ENCODE measurements at places on chromosomes 6 and 20.

DNA sequence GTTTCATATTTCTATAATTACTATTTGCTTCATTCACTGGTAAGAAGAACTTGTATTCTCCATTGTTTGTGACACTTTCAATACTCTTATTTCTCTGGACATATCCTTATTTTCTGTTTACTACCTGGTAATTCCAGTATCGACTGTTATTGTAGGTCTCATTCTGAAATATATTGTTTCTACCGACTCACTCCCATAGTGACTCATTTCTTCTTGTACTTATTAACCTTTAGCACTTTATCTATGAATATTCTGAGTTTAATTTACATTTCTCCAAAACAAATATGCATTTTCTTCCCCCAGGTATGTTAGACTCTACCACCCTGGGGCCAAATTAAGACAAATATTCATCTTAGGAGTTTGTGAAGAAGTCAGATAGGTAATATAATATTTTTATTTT is 164.5 kb upstream of the BTBD3 start:
- DNase-seq = peak; percentile 10

DNA sequence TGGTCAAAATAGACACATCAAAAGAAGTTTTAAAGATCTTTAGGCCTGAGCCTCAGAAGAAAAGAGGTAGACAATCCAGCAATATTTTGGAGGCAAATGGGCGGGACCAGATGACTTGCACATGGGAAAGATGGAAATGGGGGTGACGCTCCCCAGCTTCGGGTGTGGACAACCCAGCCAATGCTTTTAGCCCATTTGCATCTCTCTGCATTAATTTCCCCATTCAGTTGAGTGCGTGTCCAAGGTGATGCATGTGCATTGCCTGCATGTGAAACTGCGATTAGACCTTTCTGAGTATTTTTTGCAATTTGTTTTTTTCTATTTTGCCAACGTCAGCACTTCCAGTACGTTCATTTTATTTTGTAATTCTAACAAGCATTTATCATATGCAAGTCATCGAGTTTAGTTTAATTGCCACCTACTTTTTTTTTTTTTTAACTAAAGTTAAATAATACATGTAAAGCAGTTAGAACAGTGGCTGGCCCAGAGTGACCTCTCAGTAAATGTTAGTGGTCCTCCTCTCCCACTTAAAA is 24.2 kb downstream of the PDRG1 start:
- DNase-seq = no peak

DNA sequence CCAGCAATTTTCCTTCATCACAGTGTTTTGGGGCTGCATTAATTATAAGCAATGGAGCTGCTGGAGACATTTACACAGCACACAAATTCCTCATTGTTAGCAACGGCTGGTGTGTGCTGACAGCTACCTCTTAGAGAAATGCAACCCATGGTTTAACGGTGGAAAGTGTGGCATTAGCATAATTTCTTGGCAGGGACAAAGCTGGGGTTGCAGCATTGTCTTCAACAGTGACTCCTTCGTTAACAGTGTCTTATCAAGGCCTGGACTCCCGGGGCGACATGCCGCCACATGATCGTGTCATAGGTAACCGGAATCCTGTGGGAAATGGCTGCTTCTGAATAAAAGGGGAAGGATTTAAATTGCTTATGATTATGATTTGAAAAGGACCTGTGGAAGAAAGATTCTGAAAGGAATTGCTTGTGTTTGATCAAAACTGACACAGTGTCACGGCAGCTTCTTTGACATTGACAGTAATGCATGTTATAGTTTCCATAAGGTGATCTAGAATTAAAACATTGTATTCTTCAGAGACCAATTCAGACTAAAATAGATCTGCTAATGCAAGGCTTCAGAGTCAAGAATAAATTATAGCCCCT is 128.0 kb downstream of the UST start:
- no peak for DNase-seq

DNA sequence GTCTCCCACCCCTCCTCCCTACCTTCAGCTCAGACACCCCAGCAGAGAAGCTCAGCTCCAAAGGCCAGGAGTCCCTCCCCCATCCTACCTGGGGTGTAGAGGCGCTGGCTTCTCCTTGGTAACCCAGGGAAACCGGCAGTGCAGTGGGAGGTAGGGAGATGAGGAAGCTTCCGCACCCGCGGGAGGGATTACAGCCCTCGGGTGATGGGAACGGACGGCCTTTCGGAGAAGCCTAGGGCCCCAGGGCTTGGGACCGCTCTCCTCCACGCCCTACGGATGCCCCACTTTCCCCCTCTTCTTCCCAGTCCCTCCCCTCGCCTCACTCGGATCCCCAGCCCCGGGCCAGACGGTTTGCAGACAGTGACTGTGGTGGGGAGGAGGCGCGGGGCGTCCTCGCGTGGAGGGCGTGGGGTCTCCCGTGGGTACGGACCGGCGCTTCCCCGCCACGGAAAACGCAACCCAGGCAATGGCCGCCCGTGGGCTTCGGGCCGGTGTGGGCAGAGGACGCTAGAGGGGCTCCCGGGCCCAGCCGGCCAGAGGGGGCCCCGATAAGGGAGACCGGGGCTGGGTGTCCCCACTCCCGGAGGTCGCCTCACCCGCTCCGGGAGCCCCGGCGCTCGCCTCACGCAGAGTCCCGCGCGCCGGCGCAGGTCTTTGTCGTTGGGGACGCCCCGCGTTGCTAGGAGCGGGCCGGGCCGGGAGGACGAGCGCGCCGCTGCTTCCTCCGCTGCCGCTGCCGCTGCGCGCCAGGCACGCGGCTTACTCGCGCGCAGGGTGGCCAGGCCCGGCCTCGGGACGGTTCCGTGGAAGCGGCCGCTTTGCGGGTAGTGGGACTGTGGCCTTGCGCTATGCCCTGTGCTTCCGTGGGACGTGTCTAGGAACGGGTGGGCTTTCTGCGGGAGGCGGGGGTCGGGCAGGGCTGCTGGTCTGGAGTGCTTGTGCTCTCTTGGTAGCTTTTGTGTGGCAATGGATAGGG is 15.8 kb downstream of the AARS2 start:
- DNase-seq = peak; percentile 16

GRCh38 chr6:155079985-155080452 is 84.9 kb downstream of the TIAM2 start:
- DNase-seq = no peak

- DNase-seq = peak; percentile 76
Measured at GRCh38 chr20:46132705-46133120, 14.6 kb downstream of the CD40 start.

DNA sequence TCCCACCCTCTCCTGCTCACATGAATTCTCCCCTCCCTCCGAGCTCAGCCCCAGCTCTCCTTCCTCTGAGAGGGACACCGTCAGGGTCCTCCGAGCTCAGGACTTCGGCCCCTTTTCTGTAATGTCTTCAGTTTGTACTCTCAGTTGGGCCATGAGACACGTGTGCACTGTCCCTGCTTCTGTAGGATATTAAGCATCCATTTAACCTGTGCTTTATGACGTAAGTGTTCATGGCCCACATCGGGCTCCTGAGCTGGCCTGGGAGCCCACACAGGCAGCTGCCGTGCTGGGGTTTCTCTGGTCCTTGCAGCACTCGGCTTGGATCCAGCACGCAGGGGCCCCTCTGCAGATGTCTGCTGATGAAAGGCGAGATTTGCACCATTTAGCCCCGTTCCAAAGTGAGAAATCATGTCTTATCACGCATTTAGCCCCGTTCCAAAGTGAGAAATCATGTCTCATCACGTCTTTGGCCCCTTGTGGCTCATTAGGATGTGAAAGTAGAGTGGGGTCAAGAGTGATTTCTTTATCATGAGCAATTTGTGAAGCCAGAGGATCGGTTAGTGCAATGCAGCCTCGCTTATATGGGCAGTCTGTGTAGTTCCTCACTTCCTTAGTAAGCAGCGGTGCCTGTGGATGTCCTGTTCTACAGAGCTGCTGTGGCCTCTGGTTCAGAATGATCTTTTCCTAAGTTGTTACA is 25.3 kb downstream of the DUSP22 start:
- DNase-seq = no peak

- DNase-seq = no peak
Measured at GRCh38 chr20:19893356-19893755, 123.8 kb upstream of the NAA20 start.

DNA sequence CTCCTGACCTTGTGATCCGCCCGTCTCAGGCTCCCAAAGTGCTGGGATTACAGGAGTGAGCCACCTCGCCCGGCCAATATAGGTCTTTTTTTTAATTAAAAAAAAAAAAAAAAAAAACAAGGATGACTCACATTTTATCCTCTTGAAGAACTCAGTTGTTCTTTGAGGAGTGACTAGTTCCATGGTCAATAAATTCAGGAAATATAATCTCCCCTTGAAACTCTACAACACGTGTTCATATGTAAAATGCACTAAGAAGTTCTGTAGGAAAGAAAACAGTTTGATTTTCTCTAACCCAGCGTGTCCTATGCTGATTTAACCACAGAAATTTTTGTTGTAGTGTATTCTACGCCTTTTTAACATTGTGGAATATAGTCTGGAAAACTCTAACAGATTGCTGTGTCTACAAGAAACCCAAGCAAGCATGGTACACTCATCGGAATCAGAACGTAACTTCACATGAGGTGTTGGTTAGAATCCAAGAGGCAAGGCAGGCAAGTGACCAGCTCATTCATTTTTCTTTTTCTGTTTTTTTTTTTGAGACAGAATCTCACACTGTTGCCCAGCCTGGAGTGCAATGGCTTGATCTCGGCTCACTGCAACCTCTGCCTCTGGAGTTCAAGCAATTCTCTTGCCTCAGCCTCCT is 79.0 kb upstream of the ZNF217 start:
- peak; percentile 70 for DNase-seq

- DNase-seq = no peak
Measured at GRCh38 chr6:126764671-126765070, 353.8 kb upstream of the RSPO3 start.

GRCh38 chr20:20856306-20856705 is 143.9 kb upstream of the RALGAPA2 start:
- DNase-seq = no peak

DNA sequence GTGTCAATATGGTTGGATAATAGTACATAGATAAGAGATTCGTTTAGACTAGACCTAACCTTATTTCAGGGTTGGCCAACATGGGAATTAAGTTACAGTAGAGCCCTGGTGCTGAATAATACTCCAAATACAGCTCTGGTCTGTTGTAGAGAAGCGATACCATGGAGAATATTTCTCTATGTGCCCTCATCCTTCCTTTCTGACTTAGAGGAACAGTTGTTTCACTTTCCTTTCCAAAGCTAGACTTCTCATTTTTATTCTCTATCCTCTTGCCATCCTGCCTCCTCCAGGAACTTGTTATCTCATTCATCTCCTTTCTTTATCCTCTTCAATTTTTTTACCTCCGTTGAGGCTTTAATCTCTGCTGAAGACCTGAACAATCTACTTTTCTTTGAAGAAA is 68.9 kb downstream of the EDN1 start:
- DNase-seq = no peak

- peak; percentile 88 for DNase-seq
Measured at GRCh38 chr6:82408952-82409431, 45.4 kb downstream of the TPBG start.

DNA sequence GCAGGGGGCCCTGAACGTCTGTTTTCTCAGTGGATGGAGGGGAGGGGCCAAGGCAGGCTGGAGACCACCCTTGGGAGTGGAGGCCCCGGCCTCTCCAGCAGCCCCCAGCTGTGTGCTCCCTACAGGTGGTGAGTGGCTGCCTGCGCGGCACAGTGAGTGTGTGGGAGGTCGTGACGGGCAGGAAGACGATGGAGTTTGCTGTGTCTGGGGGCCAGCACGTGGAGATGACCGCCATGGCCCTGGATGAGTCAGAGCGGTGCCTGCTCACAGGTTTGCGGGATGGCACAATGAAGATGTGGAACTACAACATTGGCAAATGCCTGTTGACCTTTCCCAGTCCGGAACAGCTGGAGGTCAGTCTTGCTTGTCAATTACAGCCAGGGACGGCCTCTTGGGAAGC is 52.6 kb downstream of the EFCAB8 start:
- DNase-seq = no peak

- peak; percentile 63 for DNase-seq
Measured at GRCh38 chr6:134510142-134510541, 192.2 kb upstream of the SGK1 start.

GRCh38 chr6:132612449-132613108 is 11.5 kb downstream of the TAAR2 start:
- DNase-seq = no peak

DNA sequence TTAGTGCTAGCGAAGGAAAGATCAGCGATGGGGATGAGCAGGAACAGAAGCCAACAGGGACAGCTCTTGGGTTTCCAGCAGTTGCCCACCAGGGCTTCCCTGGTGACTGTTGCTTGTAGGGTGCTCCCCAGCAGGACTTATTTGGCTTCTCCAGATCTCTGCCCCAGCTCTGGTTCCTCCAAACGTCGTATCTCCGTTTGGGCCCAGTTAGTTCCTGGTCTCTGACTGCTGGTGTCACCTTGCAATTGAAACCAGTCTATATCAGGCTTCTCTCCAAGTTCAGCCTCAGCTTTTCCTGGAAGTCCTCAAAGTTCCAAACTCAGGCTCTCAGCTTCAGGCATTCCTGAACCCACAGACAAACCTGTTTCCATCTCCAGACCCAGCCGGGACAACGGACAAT is 70.8 kb upstream of the NXT1 start:
- no peak for DNase-seq

DNA sequence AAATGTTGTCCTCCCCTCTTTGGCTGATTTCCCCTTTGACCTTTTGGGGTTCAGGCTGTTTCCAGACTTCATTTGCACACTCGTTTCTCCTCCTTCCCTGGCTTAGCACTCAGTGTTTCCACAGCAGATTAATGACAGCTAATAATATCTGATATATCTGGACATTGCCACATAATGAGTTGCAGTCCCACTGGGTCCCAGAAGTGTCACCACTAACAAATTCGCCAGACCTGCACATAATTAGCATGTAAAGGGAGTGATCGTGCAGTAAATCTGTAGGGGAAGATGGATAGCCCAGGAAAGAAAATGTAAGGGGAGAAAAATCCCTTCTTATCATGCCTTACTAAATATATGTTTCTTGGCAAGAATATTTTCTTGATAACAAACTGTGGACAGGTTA is 922.1 kb downstream of the TFAP2A start:
- DNase-seq = no peak

- DNase-seq = no peak
Measured at GRCh38 chr6:140385679-140386078, 1011.2 kb upstream of the CITED2 start.

DNA sequence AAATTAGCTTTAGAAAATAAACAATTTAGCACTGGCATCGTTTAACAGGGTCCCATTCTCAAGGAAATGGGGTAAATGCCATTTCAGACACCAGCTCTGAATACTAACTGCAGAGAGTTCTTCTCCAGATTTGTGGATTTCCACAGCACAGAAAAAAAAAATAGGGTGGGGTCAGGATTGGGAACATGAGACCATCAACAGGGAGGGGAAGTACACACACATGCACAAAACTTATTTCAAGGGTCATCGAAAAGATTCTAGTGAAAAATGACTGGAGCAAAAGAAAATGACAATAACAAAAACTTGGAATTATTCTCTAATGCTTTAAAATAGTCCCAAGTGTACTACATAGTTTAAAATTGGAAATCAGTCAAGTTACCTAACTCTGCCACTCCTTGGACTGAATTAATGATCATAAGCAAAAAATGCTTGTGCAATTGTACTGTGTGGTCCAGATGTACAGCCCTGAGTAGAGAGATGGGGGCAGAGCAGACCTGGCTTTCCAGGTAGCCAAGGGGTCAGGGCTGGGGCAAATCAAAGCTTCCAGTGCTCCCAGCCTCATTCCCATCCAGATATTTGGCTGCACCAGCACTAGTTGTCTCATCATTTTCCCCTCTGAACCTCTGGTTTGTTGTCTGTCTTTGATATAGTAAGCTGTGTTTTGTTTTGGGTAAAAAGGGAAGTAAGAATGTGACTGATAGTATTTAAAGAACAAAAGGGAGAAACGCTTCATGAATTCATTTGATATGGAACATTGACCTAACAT is 152.4 kb downstream of the SOBP start:
- no peak for DNase-seq

GRCh38 chr6:81787313-81788068 is 35.0 kb upstream of the TENT5A start:
- peak; percentile 56 for DNase-seq

Data from PC-3 (cell line).